Ammon's horn (tissue), 1 donor: ENCODE measurements at places on chromosomes 7 and 10.

GRCh38 chr10:125370578-125370977, 210.2 kb upstream of the CTBP2 start:
- DNase-seq = no peak

DNA sequence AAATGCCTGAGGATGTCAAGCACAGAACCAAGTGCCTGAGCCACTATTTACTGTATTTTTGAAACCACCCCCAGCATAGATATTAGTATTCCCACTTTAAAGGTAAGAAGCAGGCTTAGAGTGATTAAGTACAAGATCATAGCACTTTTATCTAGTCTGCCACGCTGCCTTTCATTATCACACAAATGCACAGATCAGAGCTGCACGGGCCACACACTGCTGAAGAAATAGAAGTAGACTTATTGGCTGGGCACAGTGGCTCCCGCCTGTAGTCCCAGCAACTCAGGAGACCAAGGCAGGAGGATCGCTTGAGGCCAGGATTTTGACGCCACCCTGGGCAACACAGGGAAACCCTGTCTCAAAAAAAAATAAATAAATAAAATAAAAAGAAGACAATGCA, 38.2 kb downstream of the NCAPG2 start:
- DNase-seq = no peak

DNA sequence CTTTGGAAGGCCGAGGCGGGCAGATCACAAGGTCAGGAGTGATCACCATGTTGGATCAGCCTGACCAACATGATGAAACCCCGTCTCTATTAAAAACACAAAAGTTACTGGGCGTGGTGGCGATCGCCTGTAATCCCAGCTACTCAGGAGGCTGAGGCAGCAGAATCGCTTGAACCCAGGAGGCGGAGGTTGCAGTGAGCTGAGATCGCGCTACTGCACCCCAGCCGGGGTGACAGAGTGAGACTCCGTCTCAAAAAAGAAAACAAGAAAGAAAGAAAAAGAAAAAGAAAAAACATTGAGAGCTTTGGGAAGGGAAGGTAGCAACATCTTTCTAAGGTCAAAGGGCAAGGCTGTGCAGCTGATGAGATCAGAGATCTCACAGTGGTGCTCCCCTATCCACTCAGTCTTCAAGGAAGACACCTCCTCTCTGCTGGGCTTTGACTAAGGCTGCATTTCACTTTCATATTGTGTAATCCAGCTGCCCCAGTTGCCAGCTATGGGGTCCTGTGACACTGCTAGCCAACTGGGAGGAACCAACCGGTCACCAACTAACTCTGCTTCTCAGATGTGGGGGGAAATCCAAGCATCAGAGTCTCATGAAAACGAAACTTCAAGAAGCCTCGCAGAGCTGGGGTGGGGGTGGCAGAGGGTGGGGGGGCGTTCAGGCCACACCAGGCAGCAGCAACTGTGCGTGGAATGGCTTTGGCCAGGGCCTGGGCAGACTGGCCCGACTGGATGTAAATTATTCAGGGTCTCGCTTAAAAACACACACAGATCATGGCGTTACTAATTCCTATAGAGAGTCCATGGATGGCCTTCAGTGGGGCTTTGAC, 1.5 kb downstream of the IL15RA start:
- peak; percentile 62 for DNase-seq

- DNase-seq = no peak
Observed at GRCh38 chr7:44078521-44078920, 3.8 kb downstream of the POLM start.

- no peak for DNase-seq
Observed at GRCh38 chr7:132049462-132050304, 493.3 kb upstream of the PODXL start.

GRCh38 chr7:77877791-77878190, 79.2 kb downstream of the PHTF2 start:
- no peak for DNase-seq
